ENCODE measurements at places on chromosomes 16 and 17.

DNA sequence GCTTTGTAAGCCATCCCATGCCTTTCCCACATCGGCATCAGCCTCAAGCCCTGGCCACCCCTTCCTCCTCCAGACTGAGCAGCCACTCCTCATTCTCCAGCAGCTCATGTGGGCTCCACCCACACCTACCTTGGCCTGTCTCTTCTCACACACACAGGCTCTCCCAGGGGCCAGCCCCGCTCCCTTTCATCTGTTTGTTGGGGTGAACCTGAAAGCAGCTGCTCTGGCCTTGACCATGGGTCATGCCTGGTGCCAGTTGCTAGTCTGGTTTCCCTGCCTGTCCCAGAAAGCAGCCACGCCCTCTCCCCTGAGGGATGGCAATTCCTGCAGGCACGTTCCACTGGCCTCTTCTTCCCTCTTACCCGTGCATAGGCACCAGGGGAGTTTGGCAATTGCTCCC is 11.4 kb upstream of the TMEM238L start:
- peak; percentile 15 for DNase-seq

GRCh38 chr16:17403859-17404545 is 66.8 kb downstream of the XYLT1 start:
- DNase-seq = no peak

DNA sequence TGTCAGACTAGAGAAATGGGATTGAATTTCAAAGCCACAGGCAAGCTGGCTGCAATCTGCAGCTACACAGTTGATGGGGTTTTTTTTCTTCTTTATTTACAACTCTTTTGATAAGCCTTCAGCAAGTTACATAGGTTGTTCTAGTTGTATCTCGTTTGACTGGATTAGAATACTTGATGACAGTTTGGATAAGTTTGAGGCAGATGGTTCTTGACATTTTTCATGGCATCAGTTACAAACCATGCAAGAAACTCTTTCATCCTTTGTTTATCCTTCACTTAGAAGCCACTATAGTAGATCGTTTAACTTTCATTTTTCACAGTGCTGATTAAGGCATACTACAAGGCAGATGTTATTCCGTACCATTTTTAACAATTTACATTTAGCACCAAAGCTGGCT is 238.9 kb downstream of the TOX3 start:
- no peak for DNase-seq

GRCh38 chr17:35254107-35254773 is 11.4 kb downstream of the SLFN5 start:
- DNase-seq = peak; percentile 56

GRCh38 chr16:6880263-6880662 is 452.4 kb upstream of the RBFOX1 start:
- DNase-seq = no peak

DNA sequence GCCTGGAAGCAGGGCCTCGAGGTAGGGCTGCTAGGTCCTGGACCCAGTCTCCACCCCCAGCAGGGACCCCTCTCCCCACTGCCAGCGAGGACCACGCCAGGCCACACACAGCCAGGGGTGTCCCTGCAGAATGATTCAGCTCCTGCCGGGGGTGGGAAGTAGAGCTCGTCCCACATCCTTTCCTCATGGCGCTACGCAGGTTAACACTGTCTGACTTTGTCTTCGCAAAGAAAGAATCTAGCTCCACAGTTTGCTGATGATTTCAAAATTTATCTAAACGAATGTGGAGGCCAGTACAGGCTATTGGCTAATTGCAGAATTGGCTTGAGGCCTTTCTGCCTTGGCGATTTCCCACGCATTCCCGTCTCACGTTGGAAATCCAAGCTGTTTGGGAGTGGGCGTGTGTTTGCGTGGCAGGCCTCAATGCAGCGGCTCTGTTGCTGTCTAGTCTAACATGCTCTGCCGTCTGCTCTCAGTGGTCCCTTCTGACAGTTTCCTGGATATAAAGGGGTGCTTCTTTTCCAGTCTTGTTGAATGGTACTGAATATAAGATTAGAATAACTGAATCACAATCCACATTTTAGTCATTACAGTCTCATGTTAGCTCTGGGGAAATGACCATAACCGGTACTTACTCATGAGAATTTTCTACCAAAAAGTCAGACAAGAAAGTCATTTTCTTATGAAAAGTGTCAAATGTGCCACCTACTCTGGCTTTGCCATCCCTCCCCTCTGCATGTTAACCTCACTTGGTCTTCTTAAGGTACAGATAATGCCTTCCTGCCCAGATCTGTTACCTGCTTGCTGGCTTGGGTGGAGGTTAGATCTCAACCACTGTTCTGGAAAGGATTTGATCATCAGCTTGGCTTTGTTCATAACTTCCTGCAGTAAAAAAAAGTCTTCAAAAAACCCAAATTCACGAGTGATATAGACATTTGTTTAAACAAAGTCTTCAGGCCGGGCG is 252.4 kb downstream of the NTN1 start:
- DNase-seq = no peak

DNA sequence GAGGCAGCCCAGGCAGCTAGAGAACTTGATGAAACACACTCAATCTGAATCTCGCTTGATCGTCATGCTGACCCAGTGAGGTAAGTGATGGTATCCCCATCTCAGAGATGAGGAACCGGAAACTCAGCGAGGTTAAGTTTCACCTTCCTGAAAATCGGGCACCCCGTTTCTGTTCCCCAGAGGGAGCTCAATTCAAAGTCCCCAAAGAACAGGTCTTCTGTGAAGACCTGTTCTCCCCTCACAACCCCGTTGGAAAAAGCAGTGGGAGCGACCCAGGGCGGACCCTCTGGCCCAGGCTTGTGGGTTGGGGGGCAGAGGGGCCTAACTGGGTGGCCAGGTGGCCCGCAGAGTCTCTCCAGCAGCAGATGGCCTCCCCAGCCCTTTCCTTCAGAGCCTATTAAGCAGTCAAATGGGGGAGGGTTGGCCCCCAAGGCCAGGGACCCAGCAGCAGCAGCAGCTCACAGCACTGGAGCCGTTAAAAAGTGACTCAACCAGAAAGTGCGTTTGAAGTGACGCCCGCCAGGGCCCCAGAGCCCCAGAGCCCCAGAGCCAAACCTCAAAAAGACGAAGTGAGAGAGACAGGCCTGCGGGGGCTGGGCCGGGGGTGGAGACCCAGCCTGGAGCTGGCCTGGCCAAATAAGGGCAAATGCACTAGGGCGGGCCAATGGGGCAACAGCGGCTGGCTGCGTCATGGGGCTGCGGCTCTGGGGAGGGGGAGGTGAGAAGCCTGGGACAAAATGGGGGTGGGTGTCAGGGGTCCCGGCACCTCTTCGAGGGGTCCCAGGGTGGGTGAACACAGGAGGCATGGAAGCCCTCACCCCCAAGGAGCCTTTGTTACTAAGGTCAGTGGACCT is 9.2 kb upstream of the TSPOAP1 start:
- peak; percentile 82 for DNase-seq

DNA sequence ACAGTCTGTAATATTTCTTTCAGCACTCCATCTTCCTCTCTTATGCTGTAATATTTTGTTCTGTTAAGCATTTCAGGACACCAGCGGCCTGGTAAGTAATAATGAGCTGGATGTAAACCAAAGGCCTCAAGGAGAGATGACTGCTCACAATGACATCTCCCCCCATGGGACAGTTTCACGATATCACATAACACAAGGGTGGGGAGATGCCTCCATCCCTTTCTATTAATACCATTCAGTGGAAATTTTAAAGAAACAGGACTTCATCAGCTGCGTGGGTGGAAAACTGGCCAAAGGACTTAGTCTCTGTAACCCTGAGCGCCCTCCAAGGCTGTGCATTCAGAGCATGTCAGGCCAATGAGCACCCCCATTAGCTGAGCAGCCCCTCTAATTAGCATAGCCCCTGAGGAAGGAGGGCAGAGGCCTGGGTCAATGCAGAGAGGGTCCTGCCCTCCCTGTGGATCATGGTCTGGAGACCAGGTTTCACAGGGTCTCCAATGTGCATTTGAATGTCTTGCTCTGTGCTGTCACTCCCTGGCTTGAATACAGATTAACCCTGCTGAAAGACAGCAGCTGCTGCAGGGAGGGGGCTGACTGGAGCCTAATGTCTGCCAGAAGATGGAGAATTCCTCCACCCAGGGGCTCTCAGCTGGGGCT is 156.4 kb downstream of the HS3ST2 start:
- DNase-seq = no peak

DNA sequence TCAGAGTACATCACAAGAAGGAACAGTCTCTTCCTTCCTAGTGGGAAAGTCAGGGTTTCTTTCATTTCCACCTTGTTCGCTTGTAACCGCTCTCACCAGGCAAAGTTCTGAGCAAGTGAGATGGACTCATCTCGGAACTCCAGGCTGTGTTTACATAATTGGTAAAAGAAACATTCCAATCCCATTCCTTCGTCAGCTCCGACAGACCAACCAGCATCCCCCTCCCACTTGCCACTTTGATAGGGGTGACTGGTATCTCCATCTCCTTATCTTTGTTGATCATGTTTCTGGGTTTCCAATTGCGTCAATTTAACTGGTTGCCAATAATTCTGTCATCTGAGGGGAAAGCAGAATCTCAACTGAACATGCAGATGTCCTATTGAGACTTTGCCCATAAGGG is 36.8 kb upstream of the LYRM9 start:
- DNase-seq = no peak

GRCh38 chr17:73371285-73371684 is 59.5 kb upstream of the CDC42EP4 start:
- no peak for DNase-seq

- DNase-seq = no peak
Observed at GRCh38 chr17:46892192-46892703, 30.7 kb upstream of the GOSR2 start.

DNA sequence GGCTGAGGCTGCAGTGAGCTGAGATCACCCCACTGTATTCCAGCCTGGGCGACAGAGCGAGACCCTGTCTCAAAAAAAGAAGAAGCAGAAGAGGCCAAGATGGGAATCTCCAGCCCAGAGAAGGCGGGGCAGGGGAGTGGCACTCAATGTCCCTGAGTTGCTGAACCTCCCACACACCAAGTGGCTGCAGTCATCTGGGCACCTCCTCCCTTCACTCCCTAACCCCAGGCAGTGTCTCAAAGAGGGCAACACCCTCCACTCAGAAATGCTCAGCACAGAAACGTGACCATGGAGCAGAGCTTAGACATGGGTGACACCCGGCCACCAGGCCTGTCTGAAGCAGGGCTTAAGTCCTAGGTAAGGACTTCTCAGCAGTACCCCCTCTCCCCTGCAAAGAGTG is 36.3 kb upstream of the BCAR1 start:
- DNase-seq = no peak

GRCh38 chr17:81509207-81509971 is 3.2 kb downstream of the ACTG1 start:
- peak; percentile 63 for DNase-seq

DNA sequence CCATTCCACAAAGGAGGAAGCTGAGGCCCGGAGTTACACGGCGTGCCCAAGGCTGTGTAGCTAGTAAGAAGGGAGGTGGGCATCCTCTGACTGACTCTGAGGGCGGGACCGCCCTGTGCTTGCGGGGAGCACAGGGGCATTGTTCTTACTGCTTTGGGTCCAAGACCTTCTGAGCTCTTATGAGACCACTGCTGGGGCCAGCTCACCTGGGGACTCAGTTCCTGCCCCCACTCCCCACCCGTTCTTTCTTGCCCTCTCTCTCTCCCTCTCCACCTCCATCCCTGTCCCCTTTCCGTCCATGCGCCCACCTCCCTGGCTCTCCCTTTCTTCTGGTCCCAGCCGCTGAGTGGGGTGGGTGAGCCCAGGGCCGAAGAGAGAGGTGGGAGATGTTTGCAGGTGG is 19.6 kb downstream of the CCR7 start:
- DNase-seq = no peak

GRCh38 chr16:52721331-52721730 is 174.4 kb upstream of the TOX3 start:
- no peak for DNase-seq

DNA sequence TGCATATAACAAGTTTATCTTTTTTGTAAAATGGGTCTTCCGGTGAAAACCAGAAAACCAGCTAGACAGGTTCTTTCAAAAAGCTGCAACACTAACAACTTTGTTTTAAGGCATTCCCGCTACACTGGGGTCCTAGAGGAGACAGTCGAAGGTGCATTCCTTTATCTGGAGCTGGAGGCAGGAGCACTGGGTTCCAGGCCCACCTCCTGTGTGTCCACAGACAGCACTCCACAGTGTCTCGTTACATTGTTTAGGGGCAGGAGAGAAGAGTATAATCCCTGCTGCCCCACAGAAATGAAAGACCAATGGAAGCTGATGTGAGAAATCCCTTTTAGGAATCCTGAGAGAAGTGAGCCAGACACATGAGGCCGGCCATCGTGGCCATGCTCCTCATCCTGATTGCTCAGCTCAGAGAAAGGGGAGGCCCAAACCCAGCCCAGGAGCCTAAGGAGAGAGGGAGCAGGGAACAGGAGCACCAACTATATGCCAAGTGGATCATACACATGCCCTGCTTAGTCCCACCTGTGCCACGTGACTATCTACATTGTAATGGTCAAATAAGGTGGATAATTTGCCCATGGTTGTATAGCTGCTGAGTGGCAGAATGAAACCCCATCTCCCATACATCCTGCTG is 59.5 kb downstream of the CCDC182 start:
- no peak for DNase-seq

- DNase-seq = no peak
Observed at GRCh38 chr16:89320782-89321501, 103.4 kb downstream of the ZNF778 start.

- DNase-seq = no peak
Observed at GRCh38 chr16:29811896-29812665, at the start of gene PRRT2. PRRT2 (plus strand) TSS chr16:29812193; CDS start chr16:29813055, 862 bp downstream.

GRCh38 chr16:51450376-51450775 is 299.3 kb upstream of the SALL1 start:
- no peak for DNase-seq

GRCh38 chr16:11683145-11683544 is 14.9 kb downstream of the SNN start:
- DNase-seq = no peak

- no peak for DNase-seq
Observed at GRCh38 chr17:75289832-75290337, 652 bp upstream of the SLC25A19 start.

- peak; percentile 80 for DNase-seq
Observed at GRCh38 chr16:29720703-29721102, 25.1 kb downstream of the C16orf54 start.

- no peak for DNase-seq
Observed at GRCh38 chr16:83490073-83490472, 317.7 kb upstream of the HSBP1 start.

DNA sequence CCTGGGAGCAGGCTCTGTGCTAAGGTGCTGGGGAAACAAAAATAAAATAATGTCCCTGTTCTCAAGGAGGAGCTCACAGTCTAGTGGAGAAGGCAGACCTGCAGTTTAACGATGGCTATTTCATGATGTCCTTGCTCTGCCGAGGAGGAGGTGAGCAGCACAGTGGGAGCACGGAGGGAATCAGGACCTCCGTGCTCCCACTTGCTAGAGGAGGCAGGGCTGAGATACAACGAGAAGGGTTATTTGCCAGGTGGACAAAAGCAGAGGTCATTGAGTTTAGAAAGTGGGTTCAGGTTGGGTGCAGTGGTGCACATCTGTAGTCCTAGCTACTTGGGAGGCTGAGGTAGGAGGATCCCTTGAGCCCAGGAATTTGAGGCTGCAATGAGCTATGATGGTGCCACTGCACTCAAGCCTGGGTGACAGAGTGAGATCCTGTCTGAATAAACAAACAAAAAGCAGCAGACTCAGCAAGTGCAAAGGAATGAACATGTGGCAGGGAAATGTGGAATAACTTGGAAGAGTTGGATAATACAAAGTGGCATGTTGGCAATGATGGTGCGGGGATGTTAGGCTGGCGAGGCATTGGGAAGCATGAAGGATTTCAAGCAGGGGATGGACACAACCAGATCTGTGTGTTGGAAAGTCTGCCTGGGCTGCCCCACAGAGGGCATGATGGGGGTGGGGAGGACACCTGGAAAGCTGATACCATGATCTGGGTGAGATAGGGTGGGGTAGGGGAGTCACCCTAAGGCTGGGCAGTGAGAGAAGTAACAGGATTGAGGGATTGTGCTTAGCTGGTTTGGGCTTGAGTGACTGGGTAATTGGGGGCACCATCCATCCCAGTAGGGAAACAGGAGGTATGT is 12.8 kb upstream of the TNS4 start:
- DNase-seq = no peak

Measured in HepG2 (cell line).